ENCODE measurements at places on chromosomes 6 and 20.

DNA sequence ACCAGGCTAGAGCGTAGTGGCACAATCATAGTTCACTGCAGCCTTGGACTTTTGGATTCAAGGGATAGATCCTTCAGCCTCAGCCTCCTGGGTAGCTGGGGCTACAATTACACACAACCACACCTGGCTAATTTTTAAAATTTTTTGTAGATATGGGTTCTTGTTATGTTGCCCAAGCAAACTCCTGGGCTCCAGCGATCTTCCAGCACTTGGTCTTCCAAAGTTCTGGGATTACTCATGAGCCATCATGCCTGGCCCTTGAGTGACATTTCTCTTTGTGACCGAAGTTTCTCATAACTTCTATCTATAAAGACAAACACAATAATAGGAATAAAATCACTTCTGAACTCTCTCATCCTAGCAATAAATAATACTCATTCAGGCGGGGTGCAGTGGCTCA is 26.1 kb upstream of the GMPR start:
- no peak for DNase-seq

DNA sequence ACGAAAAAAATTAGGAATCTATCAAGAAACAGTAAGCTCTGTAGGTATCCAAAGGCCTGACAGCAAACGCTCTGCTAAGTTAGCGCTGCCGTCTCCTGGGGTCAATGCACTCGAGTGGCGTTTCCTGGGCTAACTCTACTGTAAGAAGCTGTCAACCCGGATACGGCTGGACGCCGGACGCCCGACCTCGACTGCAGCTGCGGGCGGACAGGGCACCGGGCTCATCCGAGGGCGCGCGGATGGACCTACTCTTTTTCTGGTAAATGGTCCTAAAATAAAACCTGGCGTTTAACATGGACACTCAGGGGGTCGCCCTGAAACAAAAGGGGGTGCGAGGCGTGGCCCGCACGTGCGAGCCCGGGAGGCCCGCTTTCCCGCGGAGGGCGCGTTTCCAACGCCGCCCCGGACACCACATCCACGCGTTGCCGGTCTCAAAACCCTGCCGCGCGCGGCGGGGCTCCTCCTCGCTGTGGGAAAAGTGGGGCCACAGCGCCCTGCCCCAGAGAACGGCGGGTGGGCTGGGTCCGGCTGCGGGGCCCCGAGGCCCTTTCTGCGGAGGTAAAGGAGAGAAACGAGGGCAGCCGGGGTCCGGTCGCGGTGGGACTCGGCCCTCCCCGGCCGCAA is 537 bp downstream of the TCP1 start:
- peak; percentile 70 for DNase-seq

DNA sequence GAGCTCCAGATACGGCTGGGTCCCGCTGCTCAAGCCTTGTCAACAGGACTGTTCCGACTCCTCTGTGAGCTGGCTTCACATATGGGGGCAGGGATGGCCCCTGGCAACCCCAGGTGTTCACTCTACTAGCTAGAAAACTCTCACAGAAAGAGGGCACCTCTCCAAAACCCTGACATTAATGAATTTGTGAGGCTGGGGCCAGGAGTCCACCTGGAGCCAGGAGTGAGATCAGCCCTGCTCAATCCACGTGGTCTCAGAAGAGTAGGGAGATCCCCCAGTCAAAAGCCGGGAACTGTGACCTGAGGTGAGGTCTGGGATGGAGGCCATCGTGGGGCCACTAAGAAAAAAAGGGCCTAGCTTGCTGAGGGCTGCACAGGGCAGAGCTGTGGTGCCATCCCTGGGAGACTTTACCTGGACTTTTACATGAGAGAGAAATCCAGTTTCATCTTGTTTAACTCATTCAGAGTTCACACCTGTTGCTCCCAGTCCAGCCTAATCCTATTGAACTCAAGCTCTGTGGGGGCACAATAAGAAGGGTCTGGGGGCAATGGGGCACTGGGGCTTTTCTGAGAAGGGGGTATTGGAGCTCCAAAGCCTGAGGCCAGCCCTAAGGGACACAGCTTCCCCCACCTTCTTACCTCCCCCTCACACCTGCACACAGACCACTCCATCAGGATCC is 144.3 kb upstream of the MLN start:
- no peak for DNase-seq

- DNase-seq = peak; percentile 28
Measured at GRCh38 chr6:108243836-108244235, 17.0 kb downstream of the SNX3 start.

- no peak for DNase-seq
Measured at GRCh38 chr20:16662467-16662866, 67.4 kb upstream of the SNRPB2 start.

GRCh38 chr20:45157962-45158361 is 16.7 kb upstream of the PI3 start:
- DNase-seq = peak; percentile 41

- DNase-seq = no peak
Measured at GRCh38 chr6:37017606-37018197, 12.2 kb downstream of the FGD2 start.

- no peak for DNase-seq
Measured at GRCh38 chr20:54717983-54718382, 242.6 kb downstream of the DOK5 start.

DNA sequence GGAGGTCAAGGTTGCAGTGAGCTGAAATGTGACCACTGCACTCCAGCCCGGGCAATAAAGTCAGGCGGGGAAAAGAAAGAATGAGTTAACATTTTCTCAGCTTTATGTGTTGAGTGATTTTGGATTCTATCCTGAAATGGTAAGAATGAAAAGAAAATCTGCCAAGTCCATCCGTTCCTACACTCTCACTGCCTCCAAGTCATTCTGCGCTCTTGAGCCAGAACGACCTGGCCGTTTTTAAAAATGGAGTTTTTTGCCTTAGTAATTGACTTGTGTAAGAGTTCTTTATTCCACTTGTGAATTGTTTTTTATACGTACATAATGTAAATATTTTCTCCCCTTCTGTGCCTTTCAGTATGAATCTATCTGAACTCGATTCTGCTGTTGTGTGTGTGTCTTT is 28.7 kb downstream of the DNAJC5 start:
- DNase-seq = no peak

All from dermis blood vessel endothelial cell (primary cell).